Stimulated activated CD8-positive, alpha-beta memory T cell treated with anti-CD3 and anti-CD28 coated beads, Interleukin-4, amount 100 ng/mL, for 4 hours (primary cell): ENCODE measurements at places on chromosomes 12 and 14.

- no peak for DNase-seq
Measured at GRCh38 chr14:78644824-78645559, 474.8 kb downstream of the NRXN3 start.

DNA sequence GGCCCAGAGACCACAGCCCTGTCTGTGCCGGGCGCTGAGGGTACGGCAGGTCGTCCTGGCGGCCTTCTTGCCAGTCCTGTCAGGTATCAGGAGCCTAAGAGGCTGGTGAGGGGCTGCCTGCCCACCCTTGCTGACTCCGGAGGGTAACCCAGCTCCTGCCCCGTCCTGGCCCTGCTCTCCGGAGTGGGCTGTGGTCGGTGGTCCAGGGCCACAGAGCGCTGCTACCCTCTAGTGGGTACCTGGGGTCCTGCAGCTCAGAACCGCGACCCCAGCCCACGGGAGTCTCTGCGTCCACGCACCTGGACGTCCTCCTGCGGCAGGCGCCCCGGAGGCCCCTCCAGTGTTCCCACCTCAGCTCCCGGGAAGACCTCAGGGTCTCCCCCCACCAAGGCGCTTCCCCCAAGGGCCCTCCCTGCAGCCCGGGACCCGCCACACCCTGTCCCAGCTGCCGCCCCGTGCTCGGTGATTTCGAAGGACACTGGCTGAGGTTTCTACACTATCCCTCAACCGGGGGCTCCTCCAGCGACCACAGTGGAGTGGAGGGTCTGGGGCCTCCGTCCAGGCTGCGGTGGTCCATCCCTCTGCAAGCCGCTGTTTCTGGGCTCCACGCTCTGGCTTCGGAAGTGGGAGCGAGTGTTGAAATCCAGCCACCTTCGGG, 75.9 kb upstream of the FBRSL1 start:
- no peak for DNase-seq

- no peak for DNase-seq
Measured at GRCh38 chr12:53579545-53579955, 46.6 kb downstream of the ATF7 start.

GRCh38 chr12:100624571-100624970, 51.1 kb downstream of the GAS2L3 start:
- DNase-seq, result no peak

GRCh38 chr14:69401841-69402240, 3.3 kb downstream of the SLC39A9 start:
- DNase-seq, result no peak

DNA sequence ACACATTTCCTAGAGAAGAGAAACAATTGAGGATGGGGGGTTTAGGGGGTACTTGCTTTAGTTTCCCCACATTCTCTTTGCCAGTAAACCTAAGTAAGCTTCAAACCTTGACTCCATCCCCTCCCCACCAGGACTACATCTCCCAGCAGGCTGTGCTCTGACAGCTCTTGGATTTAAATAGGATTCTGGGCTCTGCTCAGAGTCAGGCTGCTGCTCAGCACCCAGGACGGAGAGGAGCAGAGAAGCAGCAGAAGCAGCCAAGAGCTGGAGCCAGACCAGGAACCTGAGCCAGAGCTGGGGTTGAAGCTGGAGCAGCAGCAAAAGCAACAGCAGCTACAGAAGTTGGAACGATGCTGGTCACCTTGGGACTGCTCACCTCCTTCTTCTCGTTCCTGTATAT, 20.6 kb downstream of the RDH12 start:
- DNase-seq, result no peak

- no peak for DNase-seq
Measured at GRCh38 chr12:103707446-103707845, 120.4 kb downstream of the STAB2 start.
